Mammary epithelial cell (primary cell): ENCODE measurements at places on chromosomes 5 and 9. TPM values are rescaled to one million over a fixed set of nuclear protein-coding genes. Genes with fewer than 3 reads are reported as not detected.

GRCh38 chr9:130107955-130108354 lies 54.2 kb downstream of the GPR107 start:
- DNase-seq, result no peak

GRCh38 chr9:72773570-72773969 lies 179.3 kb downstream of the ALDH1A1 start:
- peak; percentile 50 for DNase-seq

LRRC19 gene
- total RNA-seq, result not detected

GRCh38 chr9:68637020-68637419 lies 68.0 kb upstream of the PIP5K1B start:
- no peak for DNase-seq

DNA sequence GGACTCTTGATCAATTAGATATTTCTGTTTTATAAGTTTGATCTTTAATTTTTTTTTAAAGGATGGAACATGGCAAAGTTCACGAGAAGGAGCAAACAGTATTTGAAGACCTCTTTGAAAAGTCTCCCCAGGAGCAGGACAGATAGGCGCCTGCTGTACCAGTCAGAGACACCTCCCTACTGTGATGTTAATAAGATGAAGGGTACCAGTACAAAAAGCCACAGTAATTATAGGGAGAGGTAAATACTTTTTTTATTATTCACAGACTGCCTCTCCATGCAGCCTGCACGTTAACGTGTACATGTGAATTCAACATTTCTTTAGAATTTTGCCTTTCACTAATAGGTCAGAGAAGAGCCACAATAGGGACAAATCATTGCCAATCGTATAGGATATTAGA lies 146.5 kb upstream of the CDH6 start:
- no peak for DNase-seq

NOL8 gene
- total RNA-seq, result 36.4 and 42.4 TPM in 2 replicates

GRCh38 chr5:36457511-36458270 lies 148.7 kb upstream of the SLC1A3 start:
- no peak for DNase-seq

- no peak for DNase-seq
Observed at GRCh38 chr5:93578813-93579691, 2.0 kb downstream of the NR2F1-AS1 start.

DNA sequence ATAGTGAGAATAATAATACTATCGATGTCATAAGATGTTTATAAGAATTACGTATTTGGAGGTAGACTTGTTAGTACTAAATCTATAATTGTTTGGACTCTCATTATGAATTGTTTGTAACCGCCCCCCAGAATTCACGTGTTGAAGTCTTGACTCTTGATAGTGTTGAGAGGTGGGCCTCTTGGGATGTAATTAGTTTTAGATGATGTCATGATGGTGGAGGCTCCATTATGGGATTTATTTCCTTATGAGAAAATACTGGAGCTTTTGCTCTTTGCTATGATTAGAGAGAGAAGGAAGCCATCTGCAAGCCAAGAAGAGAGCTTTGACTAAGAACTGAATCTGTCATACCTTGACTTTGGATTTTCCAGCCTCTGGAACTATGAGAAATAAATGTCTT lies 142.2 kb downstream of the PRDM9 start:
- DNase-seq, result no peak

DNA sequence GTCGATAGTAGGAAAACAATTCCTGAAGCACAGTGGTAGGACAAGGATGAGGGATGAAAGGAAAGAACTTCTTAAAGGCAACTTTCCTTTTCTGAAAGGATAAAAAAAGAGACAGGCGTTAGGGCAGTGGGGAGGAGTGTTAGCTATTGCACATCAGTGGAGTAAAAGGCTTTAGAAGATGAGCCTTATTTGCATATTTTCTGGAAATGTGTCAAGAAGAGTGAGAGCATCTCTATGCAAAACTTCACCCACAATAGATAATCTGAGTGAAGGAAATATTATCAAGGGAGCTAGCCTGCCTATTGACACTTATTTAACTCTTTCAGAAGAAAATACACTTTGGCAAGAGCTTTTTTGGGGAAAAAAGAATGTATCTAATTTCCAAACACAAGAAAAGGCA lies 151.6 kb downstream of the MACIR start:
- DNase-seq, result no peak

DNA sequence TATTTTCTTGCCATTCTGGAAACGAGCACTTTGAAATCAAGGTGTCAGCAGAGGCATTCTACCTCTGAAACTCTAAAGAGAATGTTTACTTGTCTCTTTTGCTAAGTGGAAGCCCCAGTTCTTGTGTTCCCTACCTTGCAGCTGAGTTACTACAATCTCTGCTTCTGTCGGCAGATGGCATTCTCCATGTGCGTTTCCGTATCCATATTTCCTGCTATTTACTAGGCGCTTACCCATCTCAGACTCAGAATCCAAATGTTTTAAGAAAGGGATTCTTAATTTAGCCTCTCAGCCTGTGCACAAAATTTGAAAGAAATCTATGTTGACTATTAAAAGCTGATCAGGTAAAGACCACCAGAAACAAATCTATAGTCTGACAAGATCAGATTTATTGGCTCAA lies 221.3 kb upstream of the FTMT start:
- DNase-seq, result peak; percentile 16

GRCh38 chr9:21810388-21810787 lies 8.0 kb downstream of the MTAP start:
- peak; percentile 85 for DNase-seq

GRCh38 chr5:177985430-177986040 lies 10.5 kb downstream of the PROP1 start:
- DNase-seq, result no peak

ELOVL7 gene
- total RNA-seq, result 17.8 TPM
